ENCODE measurements at places on chromosomes 1 and 21.

GRCh38 chr1:219041818-219042217, 131.9 kb upstream of the LYPLAL1 start:
- H3K27me3 ChIP-seq, result no peaks in the 10 kb centered on the region
- DNase-seq, result peak; percentile 40
- H3K36me3 ChIP-seq, result no peaks in the 10 kb centered on the region
- H3K27ac ChIP-seq, result no peak overlapping the region

DNA sequence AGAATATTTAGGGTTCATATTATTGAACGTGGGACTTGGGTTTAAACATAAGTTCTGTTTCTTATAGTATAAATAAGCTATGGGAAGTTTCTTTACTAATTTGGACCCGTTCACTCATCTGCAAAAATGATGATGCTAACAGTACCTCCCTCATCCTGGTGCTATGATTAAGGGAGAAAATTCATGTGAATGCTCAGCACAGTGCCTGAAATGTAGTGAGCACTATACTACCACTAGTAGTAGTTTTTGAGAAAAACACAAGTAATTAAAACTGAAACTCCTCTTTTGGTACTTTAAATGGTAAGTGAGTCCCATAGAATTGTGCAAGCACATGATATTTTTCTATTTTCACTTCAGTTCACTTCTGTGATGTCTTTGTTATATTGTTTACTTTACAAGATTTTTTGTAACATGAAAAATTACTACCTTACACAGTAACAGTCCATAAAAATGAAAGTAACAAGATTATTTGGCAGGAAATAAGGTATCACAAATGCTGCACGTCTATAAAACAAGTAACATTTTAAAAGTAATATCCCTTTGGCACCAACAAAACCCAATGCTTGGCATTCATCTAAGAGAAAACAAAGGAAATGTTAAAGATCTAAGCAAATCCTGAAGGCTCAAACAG, 11.3 kb upstream of the PTPRC start:
- no peaks in the 10 kb centered on the region for H3K36me3 ChIP-seq
- no peak overlapping the region for H3K27ac ChIP-seq
- H3K4me3 ChIP-seq, result no peak overlapping the region

GRCh38 chr1:1239227-1239613, 7.2 kb downstream of the B3GALT6 start:
- H3K27me3 ChIP-seq, result no peaks in the 10 kb centered on the region
- H3K27ac ChIP-seq, result no peak overlapping the region
- no peaks in the 10 kb centered on the region for H3K4me1 ChIP-seq
- DNase-seq, result no peak
- H3K36me3 ChIP-seq, result no peaks in the 10 kb centered on the region

DNA sequence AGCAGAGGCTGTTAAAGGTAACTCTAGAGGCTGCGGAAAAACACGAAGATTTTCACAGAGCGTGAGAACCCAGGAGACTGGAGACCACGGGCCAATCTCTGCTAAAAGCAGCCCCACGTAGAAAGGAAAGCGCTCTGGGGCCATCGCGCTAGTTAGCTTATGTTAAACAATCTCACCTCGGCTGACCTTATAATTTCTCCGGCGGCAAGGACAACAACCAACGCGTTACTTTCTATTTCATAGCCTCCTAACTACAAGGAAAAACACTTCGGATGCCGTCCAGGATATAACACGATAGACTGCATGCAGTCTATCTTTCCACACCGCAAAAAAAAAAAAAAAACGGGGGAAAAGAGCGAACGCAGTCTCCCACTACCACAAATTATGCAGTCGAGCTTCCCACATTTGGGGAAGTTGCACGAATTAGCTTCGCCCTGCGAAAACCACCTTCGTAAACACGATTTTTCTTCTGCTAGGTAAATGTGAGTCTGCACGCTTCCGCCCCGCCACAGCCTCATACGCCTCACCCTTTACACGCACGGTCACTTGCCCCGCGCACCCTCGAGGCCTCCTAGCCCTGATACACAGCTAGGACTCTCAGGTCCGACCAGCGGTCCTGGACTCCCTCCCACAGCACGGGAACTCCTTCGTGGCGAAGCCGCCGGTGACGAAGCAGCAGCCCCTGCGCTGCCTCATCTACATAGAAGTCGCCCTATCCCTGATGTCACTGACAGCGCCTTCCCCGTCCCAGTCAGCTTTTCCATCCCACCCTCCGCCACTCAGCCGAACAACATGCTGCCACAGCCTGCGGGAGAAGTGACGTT, 87.8 kb downstream of the PRKAB2 start:
- no peaks in the 10 kb centered on the region for H3K36me3 ChIP-seq
- H3K4me3 ChIP-seq, result peak overlapping the region; percentile 69
- peaks cover 36% of the 10 kb centered on the region for H3K27me3 ChIP-seq

DNA sequence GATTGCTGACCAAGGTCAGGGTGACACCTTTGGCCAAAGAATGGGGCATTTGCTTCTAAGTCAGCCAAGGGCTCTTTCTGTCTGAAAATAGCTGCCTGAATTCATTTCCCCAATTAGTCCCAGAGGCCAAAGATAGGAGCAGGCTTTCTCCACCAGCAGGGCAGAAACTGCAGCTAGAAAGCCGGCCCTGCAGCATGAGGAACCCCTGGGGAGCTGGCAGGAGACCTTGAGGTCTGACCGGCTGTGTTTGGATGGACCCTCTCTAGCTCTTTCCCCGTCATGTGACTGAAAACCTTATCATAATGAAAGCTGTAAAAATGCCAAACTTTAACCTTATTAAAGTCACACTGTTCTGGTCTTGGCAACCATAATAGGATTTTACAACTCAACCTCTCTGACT, 93.4 kb downstream of the CD58 start:
- H3K4me1 ChIP-seq, result peaks cover 4% of the 10 kb centered on the region
- no peak for DNase-seq
- no peak overlapping the region for H3K27ac ChIP-seq

DNA sequence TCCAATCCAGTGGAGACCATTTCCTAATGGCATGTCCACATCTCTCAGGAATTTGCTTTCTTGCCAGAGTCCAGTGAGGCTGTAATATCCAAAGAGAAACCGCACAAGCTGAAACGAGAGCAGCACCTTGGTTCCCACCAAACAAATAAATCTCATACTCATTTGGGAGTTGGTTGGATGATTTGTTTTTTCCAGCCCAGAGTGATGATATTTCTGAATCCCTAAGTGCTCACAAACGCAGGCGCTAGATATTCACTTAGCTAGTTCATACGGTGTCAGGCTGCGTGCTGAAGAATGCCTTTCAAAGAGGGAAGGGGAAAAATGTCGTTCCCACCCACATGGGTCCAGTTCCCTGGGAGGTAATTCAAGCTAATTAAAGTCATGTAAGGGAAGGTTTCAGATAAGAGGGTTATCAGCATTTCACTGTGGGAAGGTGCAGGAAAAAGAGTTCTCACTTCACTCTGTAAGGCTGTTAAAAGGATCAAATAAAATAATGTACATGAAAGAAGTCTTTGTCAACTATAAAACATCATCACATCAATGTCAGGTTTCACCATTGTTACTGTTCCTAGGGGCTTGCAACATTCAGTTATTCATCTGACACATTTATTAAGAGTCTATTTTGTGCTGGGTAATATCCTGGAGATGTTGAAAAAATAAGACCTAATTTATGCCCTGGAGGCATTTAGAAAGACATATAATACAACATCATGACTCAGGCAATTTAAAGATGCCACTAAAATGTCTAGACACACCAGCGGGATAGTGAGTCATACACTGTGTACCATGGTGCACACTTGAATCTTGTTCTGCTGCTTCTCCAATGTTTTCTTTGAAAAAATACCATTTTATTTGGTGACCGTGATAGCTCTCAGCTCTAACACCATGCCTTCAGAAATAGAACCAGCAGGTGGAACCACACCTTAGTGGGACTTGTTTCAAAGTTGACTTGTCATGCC, 19.3 kb downstream of the DPT start:
- peak overlapping the region; percentile 2 for H3K4me3 ChIP-seq
- no peaks in the 10 kb centered on the region for H3K36me3 ChIP-seq
- H3K27ac ChIP-seq, result peak overlapping the region; percentile 89

- no peaks in the 10 kb centered on the region for H3K4me1 ChIP-seq
- H3K27ac ChIP-seq, result no peak overlapping the region
- no peak for DNase-seq
- H3K4me3 ChIP-seq, result no peak overlapping the region
Observed at GRCh38 chr1:118223426-118223825, 38.4 kb upstream of the SPAG17 start.

- H3K4me1 ChIP-seq, result peaks cover 10% of the 10 kb centered on the region
- no peaks in the 10 kb centered on the region for H3K36me3 ChIP-seq
- H3K4me3 ChIP-seq, result no peak overlapping the region
Observed at GRCh38 chr1:245096311-245097066, 58.3 kb upstream of the KIF26B start.

DNA sequence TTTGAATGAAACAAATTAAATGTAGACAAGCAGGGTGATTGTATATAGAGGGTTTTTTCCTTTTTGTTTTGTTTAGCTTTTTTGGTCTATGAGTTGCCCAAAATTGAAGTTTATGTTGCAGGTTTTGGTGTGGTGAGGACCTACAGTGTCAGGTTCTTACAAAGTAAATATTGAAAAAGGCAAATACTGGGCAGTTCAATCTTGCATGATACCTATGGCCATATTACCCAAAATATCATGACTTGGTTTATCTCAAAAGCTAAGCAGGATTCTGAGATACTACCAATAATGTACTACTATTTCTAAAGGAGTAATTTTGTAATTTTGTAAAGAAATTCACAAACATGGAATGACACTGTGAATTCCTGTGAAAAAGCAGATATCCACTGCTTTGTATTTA, 1.8 kb downstream of the DNAJB4 start:
- DNase-seq, result no peak
- H3K27ac ChIP-seq, result peak overlapping the region; percentile 98
- no peaks in the 10 kb centered on the region for H3K27me3 ChIP-seq

GRCh38 chr21:46354046-46354445, 30.1 kb downstream of the PCNT start:
- no peak for DNase-seq
- H3K36me3 ChIP-seq, result peaks cover 13% of the 10 kb centered on the region
- no peaks in the 10 kb centered on the region for H3K27me3 ChIP-seq
- H3K4me1 ChIP-seq, result no peaks in the 10 kb centered on the region

DNA sequence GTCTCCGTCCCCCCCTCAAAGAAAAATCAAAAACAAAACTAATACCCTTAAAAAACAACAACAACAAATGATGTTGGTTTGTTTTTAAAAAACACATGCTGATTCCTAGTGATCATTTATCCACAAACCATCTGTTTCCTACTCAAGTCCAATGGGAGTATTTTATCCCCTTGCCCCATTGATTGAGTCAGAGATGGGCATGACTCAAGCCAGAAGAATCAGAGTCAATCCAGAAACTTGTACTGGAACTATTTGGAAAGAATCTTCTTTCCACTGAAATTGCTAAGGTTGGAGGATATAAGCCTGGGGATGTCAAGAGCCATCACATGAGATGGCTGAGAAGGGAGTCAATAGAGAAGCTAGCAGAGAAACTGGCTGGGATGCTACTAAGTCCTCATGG, 176.4 kb downstream of the MIS18A start:
- no peaks in the 10 kb centered on the region for H3K36me3 ChIP-seq
- no peak for DNase-seq
- no peaks in the 10 kb centered on the region for H3K27me3 ChIP-seq
- no peak overlapping the region for H3K4me3 ChIP-seq
- H3K4me1 ChIP-seq, result no peaks in the 10 kb centered on the region
- no peak overlapping the region for H3K27ac ChIP-seq

DNA sequence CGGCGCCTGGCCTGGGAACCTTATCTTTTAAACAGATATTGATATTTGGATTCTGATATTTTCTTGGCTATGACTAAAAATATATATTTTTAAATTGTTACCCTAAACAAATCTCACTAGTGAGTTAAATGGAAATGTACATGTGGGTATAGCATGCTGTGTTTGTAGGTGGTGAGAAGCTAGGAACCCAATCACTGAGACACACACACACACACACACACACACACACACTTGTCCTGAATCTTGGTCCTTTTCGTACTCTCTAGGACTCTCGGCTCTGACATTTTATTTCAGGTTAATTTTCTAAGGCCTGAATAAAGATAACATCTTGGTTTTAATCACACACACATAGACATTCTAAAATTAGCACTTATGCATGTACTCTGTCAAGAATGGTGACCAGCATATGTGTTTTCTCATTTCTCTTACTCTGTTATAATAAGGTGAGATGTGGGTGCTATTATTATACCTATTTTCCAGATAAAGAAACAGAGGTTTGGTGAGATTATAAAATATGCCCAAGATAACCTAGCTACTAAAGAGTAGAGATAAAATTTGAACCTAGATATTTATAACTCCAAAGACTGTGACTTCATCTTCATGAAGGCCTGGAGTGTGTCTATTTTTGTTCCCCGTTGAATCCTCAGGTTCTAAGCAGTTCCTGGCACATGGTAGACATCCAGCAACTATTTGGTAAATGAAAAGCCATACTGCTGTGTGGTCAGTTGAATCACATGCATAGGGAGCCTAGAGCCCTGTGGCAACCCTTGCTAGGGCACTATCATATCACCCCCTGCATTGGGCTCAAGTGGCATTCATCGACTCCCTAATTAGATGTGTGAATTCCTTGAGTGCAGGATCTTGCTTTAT, 85.0 kb upstream of the RAB3GAP2 start:
- no peak overlapping the region for H3K27ac ChIP-seq
- H3K4me3 ChIP-seq, result no peak overlapping the region
- no peaks in the 10 kb centered on the region for H3K4me1 ChIP-seq
- H3K36me3 ChIP-seq, result no peaks in the 10 kb centered on the region

- no peak overlapping the region for H3K4me3 ChIP-seq
- H3K27ac ChIP-seq, result no peak overlapping the region
- H3K4me1 ChIP-seq, result peaks cover 2% of the 10 kb centered on the region
- no peak for DNase-seq
- peaks cover 38% of the 10 kb centered on the region for H3K27me3 ChIP-seq
Observed at GRCh38 chr21:42684109-42684916, 30.9 kb downstream of the PDE9A start.

DNA sequence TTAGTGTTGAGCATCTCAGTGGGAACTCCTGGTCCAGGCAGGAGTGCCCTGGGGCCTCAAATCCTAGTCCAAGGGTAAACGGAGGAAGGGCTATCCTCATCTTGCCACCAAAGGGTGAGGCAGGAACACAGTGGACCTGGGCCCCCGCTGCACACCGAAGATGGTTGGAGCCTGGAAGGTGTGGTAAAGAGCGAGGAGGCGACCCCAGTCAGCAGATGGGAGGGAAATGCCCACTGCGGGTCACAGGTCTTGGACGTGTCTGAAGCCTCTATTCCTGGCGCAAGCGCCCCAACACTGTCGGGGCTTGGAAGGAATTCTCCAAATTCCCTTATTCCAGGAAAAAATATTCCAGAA, 38.5 kb upstream of the SYNC start:
- DNase-seq, result no peak
- peaks cover 22% of the 10 kb centered on the region for H3K4me1 ChIP-seq
- H3K27ac ChIP-seq, result no peak overlapping the region
- peak overlapping the region; percentile 62 for H3K4me3 ChIP-seq
- H3K27me3 ChIP-seq, result no peaks in the 10 kb centered on the region
- no peaks in the 10 kb centered on the region for H3K36me3 ChIP-seq

GRCh38 chr21:44910229-44911067, 10.3 kb downstream of the ITGB2 start:
- no peaks in the 10 kb centered on the region for H3K36me3 ChIP-seq
- DNase-seq, result no peak
- H3K27ac ChIP-seq, result no peak overlapping the region
- no peak overlapping the region for H3K4me3 ChIP-seq
- peaks cover 10% of the 10 kb centered on the region for H3K4me1 ChIP-seq
- H3K27me3 ChIP-seq, result peaks cover 24% of the 10 kb centered on the region

- H3K4me1 ChIP-seq, result no peaks in the 10 kb centered on the region
- H3K36me3 ChIP-seq, result no peaks in the 10 kb centered on the region
- no peak overlapping the region for H3K27ac ChIP-seq
- peak; percentile 14 for DNase-seq
Observed at GRCh38 chr1:187010571-187011309, 182.0 kb downstream of the PLA2G4A start.

Measured in astrocyte (in vitro differentiated cells and primary cell).